ENCODE measurements at places on chromosomes 1 and 21.

DNA sequence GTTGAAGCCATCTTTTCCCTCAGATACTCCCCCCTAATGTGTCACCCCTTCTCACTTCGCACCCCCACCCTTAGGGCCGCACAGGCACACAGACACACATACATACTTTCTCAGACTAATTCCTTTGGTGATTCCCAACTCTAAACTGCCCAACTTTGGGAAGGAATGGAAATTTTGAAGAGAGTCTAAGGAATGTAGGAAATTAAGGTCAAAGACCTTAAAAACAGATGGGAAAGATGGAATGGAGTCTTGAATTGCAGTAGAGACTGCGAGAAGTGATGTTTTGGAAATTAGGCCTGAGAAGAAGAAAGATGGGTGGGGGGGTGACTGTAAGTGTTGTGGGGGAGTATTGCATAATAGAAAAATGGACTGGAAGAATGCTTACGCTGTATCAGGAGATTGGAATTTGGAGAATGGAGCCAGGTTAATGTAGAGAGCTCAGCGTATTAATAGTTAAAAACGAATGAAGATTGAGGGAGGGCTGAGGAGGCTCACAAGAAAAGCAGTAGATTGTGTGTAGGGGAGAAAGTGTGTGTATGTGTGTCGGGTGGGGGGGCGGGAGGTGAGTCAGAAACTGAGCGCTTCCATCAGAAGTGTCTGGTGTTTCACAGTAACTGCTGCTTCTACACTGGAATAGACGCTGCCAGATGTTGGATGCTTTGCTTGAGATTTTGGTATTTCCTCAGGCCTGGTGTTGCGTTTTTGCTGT, 1.7 kb downstream of the PIP5K1A start:
- no peak for DNase-seq

DNA sequence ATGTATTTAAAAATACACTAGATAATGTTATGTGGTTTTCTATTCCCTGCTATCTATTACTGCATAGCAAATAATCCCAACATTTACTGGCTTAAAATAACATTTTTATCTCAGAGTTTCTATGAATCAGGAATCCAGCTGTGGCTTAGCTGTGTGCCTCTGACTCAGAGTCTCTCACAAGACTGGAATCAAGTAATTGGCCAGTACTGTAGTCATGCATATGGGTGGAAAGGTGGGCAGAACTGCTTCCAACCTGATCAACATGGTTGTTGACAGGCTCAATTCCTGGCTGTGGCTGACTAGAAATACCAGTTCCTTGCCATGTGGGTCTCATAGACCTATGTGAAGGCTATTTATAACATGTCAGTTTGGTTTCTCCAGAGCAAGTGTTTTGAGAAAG, 131.8 kb downstream of the PDE4B start:
- DNase-seq, result no peak

- no peak for DNase-seq
These were observed 26.3 kb downstream of the SERINC2 start for GRCh38 chr1:31439276-31439675.

- no peak for DNase-seq
These were observed 25.4 kb upstream of the CGN start for GRCh38 chr1:151485685-151486255.

- no peak for DNase-seq
These were observed 43.2 kb downstream of the ZYG11B start for GRCh38 chr1:52769346-52770033.

DNA sequence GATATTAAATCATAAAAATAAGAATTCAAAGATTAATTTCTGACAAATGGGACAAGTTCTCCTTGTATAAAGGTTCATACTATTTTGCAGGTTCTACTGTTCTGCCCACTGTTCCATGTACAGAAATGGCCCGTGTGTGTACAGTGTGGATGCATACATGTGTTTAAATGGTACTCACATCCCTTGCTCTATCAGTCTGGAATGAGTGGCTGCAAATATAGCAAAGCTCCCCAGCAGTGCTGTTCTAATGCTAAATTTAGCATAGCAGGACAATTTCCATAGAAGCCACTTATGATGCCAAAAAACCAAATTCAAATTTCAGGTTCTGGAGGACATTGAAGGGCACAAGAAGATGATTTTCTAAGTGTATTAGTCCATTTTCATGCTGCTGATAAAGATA, 9.4 kb upstream of the SEC16B start:
- no peak for DNase-seq

DNA sequence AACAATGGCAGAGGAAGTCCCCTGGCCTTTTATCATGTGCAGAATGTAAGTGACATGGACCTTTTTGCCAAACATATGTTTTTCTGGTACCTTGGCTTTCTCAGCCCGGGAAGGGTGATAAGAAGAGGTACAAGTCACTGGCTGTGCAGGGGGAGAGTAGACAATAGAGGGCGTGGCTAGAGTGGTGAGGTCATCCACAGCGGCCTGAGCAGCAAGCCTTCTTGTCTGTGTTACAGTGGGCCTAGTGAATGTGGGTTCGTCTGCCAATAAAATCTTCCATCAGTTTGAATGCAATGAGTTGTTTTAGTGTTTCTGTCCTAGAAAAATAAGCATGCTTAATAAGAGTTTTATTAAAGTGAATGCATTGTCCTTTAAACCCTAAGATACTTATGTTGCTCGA, 59.0 kb upstream of the PGD start:
- no peak for DNase-seq

GRCh38 chr21:26079366-26079765, 91.2 kb downstream of the APP start:
- no peak for DNase-seq

DNA sequence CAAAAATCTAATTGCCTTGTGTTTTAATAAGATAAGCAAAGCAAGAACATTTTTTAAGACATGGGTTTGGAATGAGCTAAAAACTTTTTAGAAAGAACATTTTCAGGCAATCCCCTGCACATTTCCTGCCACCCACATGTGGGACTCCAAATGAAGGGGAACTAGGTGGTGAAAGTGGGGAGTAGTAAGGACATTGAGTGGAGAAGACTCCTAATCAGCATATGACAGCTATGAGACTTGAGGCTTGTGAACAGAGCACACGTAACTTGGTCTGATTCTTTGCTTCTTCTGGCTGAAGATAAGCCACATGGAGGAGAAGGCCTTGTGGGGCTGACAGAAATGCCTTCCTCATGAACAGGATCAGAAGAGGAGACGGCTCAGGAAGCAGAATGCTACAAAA, 50.3 kb downstream of the FCER1A start:
- no peak for DNase-seq

DNA sequence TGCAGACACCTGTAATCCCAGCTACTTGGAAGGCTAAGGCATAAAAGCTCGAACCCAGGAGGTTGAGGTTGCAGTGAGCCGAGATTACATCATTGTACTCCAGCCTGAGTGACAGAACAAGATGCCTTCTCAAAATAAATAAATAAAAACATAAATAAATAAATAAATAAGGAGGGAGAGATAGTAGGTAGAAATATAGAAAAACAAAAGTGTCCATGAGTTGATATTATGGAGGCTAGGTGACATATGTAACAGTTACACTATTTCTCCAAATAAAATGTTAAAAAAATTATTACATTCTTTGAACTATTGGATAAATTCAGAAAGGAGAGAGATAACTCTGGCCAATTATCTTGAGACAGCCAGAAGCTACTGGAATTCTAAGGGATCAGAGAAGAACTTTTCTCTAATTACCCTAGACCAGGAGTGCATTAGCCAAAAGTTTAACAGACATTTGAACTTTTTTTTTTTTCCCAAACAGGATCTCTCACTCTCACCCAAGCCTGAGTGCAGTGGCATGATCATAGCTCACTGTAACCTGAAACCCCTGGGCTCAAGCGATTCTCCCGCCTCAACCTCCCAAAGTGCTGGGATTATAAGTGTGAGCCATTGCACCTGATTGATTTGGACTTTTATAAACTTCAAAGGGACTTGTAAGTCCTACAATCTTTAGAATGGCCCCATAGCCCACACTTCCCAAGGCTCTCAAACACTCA, 17.6 kb downstream of the SYNJ1 start:
- no peak for DNase-seq

- DNase-seq, result no peak
These were observed 24.8 kb downstream of the CCSAP start for GRCh38 chr1:229318056-229318455.

DNA sequence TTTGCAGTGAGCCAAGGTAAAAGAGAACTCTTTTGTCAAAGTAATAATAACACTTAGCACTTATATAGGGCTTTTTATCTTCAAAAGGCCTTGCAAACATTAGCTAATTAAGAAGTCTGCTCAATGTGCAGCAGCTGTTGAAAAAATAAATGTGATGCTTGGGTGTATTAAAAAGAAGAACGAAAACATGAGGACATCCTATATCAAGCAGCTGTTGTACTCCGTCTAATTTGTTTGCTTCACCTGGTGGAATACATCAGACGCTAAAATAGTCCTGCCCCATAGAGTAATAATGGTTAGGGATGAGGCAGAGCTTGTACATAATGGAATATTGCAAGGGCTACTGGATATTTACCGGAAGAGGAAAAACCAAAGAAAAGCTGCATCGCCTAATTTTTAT, 299.5 kb downstream of the ST6GALNAC3 start:
- no peak for DNase-seq

GRCh38 chr1:59107516-59107915, 189.4 kb upstream of the FGGY start:
- no peak for DNase-seq

DNA sequence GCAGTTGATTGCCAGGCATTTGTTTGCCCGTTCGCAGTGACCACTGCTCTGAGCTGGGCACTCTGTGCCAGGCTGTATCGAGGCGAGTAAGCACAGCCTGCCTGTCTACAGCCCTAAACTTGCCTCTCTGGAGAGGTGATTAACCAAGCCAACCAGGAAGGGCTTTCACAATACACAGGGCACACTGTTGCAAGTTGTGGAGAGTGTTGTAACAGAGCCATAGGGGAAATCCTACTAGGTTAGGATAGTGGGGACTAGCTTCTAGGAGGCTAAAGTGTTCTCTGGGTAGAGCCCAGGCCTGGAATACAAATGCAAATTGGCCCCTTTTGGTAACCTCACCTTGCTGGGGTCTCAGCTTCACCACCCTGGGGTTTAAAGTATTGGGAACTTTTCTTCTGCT, 23.8 kb downstream of the PRDM2 start:
- DNase-seq, result no peak

GRCh38 chr1:9235096-9235459, 504 bp downstream of the H6PD start:
- DNase-seq, result no peak

DNA sequence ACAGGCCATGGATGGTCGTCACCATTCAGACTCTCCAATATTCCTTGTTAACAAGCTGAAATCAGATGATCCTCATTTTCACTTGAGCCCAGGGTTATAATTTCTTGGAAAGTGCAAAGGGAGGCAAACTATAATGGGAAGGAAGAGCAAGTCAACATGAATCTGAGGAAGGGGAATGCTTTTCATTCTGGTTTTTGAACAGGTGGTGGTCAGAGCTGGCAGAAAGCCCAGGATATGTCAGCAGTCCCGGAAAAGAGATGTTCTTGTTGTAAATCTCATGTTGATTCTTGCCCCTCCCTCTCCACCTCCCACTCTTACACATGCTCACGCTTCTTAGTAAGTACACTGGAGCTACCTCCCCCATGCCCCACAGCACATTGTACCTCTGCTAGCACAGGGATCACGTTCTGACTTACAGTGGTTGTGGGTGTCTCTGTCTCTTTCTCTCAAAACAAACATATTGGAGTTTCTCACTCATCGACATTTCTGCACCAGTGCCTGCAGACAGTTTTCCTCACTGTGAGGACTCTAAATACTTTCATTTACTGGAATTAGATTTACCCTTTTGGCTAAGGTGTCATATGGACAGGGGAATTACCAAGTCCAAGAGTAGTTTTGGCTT, 77.6 kb downstream of the XCL2 start:
- DNase-seq, result peak; percentile 37

GRCh38 chr21:28687586-28687985, 305.1 kb downstream of the LTN1 start:
- no peak for DNase-seq

GRCh38 chr1:36083635-36084496, at the start of gene TEKT2:
TEKT2 (plus strand) TSS chr1:36084094; CDS start chr1:36084922, 828 bp downstream.
- no peak for DNase-seq

DNA sequence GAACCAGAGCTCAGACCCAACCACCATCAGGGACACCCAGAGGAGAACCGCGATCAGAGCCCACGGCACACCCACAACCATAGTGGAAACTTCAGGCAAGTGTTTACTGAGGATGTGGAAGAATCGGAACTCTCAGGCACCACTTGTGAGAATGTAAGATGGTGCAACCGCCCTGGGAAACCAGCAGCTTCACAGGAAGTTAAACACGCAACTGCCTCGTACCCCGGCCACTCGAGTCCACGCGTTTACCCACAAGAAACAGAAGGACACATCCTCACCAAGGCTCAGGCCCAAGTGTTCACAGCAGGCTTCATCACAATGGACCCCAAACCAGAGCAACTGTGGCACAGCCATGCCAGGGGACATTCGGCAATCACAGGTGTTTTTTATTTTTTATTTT, 51.4 kb upstream of the COL6A2 start:
- DNase-seq, result no peak

- no peak for DNase-seq
These were observed at the start of gene UBE2U for GRCh38 chr1:64203420-64203819. UBE2U (plus strand) TSS chr1:64203623; CDS start chr1:64204051, 428 bp downstream.

GRCh38 chr1:77966291-77966690, 12.6 kb downstream of the FUBP1 start:
- no peak for DNase-seq

DNA sequence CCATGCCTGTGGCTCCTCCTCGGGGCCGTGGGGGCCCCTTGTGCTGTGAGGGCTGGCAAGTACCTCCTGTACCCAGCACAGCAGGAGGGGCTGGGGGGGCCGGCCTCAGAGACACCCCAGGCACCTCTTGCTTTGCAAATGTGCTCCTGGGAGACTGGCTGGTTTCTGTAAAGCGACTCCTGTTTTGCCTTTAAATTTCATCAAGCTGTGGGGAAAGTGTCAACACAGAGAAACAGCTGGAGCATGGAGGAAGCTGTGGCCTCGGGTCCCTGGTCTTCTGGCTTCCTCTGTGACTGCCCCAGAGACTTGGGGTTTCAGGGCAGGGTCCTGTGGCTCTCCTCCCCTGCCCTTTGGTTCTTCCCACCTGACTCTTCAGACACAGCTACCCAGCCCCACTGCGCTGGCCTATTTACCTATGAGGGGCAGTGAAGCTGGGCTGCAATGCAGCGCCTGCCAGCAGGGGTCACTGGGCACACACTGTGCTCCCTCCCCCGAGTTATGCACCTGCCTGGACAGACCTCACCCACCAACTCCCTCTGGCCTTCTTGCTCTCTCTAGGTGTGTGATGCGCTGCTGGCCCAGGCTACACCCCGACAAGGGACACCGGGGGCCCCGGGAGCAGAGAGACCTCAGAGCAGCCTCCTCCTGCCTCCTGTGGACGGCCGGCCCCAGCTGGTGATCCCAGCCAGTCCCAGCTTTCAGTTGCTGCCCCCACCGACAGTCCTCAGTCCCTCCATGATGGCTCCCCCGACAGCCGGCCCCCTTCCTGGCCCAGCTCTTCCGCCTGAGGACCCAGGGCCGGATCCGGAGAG, 17.6 kb upstream of the PEX10 start:
- DNase-seq, result peak; percentile 27

DNA sequence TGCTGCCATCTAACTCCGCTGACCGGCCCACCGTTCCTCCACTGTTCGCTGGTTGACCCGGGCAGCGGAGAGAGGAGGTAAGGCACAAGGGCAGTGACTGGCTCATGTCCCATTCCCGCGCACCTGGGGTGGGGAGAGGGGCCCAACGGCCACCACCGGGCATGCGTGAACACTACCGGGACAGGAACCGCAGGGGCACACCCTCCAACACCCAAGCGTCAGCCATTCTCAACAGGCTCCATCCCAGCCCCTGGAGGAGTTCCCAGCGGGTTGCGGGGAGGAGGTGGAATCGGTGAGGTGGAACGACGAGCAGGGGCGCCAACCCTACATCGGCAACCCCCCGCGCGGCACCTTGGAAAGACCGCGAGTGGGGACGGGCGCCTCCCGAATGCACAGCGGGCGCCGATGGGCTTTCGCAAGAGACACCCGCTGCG, 126.7 kb downstream of the LIPI start:
- no peak for DNase-seq
